SK-N-SH (cell line): ENCODE measurements at places on chromosomes 5 and 9. TPM values are rescaled to one million over a fixed set of nuclear protein-coding genes. Genes with fewer than 3 reads are reported as not detected.

GRCh38 chr5:76663573-76663972 is 40.4 kb upstream of the F2RL2 start:
- DNase-seq: no peak
- no peaks in the 10 kb centered on the region for H3K36me3 ChIP-seq
- H3K27ac ChIP-seq: no peak overlapping the region

DNA sequence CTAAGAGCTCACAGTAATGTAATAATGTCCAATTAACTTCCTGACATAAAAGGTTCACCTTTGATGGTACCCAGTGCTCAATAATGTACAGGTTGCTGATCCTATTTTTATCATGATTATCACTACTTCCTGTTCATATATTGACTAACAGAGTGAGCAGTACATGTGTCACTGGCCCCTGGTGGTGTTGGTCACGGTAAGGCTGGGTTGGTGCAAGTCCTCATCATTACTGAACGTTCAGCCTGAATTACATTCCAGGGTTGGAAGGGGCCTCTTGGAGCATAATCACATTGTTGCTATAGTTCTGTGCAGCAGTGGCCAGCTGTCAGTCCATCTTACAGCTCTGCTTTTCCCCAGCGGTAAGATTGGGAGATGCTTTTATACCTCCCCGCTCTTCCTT is 24.2 kb upstream of the CKMT2 start:
- no peak overlapping the region for H3K4me3 ChIP-seq
- H3K36me3 ChIP-seq: no peaks in the 10 kb centered on the region
- H3K27me3 ChIP-seq: no peaks in the 10 kb centered on the region
- DNase-seq: no peak
- H3K4me1 ChIP-seq: no peaks in the 10 kb centered on the region

GRCh38 chr5:10489810-10490426 is 48.2 kb downstream of the ROPN1L start:
- H3K27me3 ChIP-seq: no peaks in the 10 kb centered on the region
- H3K4me1 ChIP-seq: peaks cover 11% of the 10 kb centered on the region; the same call in 1 of the 2 replicates
- no peaks in the 10 kb centered on the region for H3K36me3 ChIP-seq
- no peak overlapping the region for H3K4me3 ChIP-seq

GRCh38 chr9:135131488-135131887 is 44.0 kb downstream of the OLFM1 start:
- H3K27me3 ChIP-seq: no peaks in the 10 kb centered on the region
- H3K27ac ChIP-seq: no peak overlapping the region
- no peak for DNase-seq
- no peaks in the 10 kb centered on the region for H3K36me3 ChIP-seq

DNA sequence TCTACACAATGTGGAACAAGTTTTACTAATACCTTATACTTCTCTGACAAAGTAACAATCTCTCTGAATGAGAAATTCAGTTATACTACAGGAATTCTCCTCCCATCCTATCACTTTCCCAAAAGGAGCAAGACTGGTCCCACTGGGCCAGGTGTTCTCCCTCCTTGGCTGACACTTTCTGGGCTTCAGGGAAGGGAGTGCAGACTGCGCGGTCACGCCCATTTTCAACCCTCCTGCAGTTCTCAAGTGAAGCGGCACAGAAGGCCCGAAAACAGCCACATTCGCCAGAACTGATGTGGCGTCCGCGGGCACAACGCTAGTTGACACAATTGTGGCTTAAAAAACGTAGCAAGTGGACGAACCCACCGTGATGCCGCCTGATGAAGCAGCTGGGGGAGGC is 603 bp downstream of the SAXO1 start:
- DNase-seq: no peak
- H3K4me3 ChIP-seq: no peak overlapping the region
- no peak overlapping the region for H3K27ac ChIP-seq
- no peaks in the 10 kb centered on the region for H3K27me3 ChIP-seq
- no peaks in the 10 kb centered on the region for H3K36me3 ChIP-seq
- H3K4me1 ChIP-seq: no peaks in the 10 kb centered on the region

DNA sequence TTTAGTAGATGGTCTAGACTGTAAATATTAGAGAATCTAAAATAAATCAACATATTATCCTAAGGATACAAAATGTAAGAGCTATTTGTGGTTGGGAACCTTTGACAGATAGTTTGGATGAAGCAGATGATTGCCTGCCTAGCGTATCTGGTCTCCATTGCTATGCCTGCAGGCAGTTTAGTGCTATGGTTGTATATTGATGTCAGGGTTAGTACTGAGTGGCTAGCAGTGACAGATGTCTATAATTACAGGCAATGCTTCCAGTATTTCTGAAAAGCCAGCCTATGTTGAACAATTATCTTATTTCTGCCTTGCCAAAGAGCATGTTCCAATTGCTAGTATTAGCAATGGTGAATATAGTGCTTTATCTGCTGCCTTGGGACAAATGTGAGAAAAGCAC is 151.3 kb upstream of the TLX3 start:
- peak overlapping the region; percentile 96 for H3K27ac ChIP-seq
- DNase-seq: peak; percentile 77
- peaks cover 11% of the 10 kb centered on the region; the same call in 1 of the 2 replicates for H3K4me1 ChIP-seq
- H3K27me3 ChIP-seq: no peaks in the 10 kb centered on the region

The SV2C gene
- 0.05 and 0.13 TPM in 2 replicates for polyA plus RNA-seq

DNA sequence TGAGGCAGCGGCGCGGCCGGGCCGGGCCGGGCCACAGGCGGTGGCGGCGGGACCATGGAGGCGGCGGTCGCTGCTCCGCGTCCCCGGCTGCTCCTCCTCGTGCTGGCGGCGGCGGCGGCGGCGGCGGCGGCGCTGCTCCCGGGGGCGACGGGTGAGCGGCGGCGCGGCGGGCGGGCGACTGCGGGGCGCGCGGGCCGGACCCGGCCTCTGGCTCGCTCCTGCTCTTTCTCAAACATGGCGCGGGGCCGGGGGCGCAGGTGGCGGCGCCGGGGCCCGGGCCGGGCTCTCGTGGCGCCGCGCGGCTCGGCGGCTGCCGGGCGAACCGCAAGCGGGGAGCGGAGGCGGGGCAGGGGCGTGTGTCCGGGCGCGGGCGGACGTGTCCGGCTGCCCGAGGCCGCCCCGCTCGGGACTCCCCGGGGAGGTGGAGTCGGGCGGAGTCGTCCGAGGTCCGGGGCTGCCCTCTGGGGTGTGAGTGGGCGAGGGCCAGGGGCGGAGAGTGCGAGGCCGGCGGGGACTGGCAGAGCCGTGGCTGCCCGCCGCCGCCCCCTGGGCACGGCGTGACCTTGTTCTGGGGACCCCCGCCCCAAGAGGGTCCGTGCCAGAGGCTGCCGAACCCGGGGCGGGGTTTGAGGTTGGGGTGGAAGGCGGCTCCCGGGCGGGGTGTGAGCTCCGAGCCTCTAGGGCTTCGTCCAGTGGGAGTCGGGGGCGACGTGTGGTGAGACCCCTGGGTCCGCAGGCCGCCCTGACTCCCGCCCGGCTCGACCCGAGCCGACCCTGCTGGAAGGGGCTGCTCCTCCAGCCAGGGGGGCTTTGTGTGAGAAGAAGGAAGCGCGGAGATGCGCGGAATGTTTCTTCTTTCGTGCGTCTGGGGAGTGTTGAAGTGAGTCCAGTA is 485 bp downstream of the TGFBR1 start:
- H3K4me1 ChIP-seq: peaks cover 8% of the 10 kb centered on the region
- peak; percentile 90 for DNase-seq
- no peaks in the 10 kb centered on the region for H3K36me3 ChIP-seq
- H3K27me3 ChIP-seq: no peaks in the 10 kb centered on the region
- peak overlapping the region; percentile 87 for H3K4me3 ChIP-seq

GRCh38 chr5:150458802-150459557 is 9.4 kb upstream of the RPS14 start:
- peak; percentile 93 for DNase-seq
- H3K4me3 ChIP-seq: no peak overlapping the region; the same call in 1 of the 2 replicates
- H3K4me1 ChIP-seq: peaks cover 8% of the 10 kb centered on the region; the same call in 1 of the 2 replicates
- no peaks in the 10 kb centered on the region for H3K36me3 ChIP-seq
- H3K27me3 ChIP-seq: no peaks in the 10 kb centered on the region
- H3K27ac ChIP-seq: no peak overlapping the region

- H3K4me3 ChIP-seq: no peak overlapping the region
- H3K36me3 ChIP-seq: no peaks in the 10 kb centered on the region
- peaks cover 6% of the 10 kb centered on the region; the same call in 1 of the 2 replicates for H3K27me3 ChIP-seq
- no peak overlapping the region for H3K27ac ChIP-seq
- no peaks in the 10 kb centered on the region for H3K4me1 ChIP-seq
Observed at GRCh38 chr5:130400091-130400490, 495.8 kb downstream of the CHSY3 start.

GRCh38 chr5:1027631-1028441 is 19.2 kb downstream of the NKD2 start:
- peak; percentile 30 for DNase-seq
- H3K27me3 ChIP-seq: no peaks in the 10 kb centered on the region
- no peak overlapping the region for H3K4me3 ChIP-seq
- H3K36me3 ChIP-seq: no peaks in the 10 kb centered on the region
- no peak overlapping the region for H3K27ac ChIP-seq
- no peaks in the 10 kb centered on the region for H3K4me1 ChIP-seq

The PDE6A gene
- 0.05 and 0.06 TPM in 2 replicates for polyA plus RNA-seq

GRCh38 chr9:105957830-105958229 is 263.5 kb downstream of the TMEM38B start:
- no peak overlapping the region for H3K27ac ChIP-seq
- no peaks in the 10 kb centered on the region for H3K4me1 ChIP-seq
- no peak overlapping the region for H3K4me3 ChIP-seq
- no peaks in the 10 kb centered on the region for H3K36me3 ChIP-seq
- no peaks in the 10 kb centered on the region for H3K27me3 ChIP-seq

DNA sequence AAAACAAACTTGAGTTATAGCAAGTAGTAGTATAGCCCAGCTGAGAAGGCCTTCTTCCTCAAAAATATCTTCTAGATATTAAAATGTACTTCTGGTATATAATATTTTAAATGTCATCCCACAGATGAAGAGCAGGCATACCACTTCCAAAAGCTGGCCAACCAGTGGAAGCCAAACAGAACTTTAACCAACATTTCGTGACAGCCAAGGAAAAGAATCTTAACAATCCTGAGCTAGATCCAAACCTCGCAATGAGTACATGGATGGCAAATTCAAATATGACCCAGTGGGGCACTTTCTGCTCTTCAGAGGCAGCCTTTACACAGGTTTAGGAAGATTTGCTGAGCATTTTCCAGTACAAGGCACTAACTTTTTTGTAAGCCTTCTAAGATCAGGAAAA is 91.8 kb upstream of the ACO1 start:
- no peak overlapping the region for H3K27ac ChIP-seq
- H3K27me3 ChIP-seq: no peaks in the 10 kb centered on the region

- H3K27me3 ChIP-seq: no peaks in the 10 kb centered on the region
- H3K27ac ChIP-seq: no peak overlapping the region
- H3K36me3 ChIP-seq: peaks cover 26% of the 10 kb centered on the region; the same call in 1 of the 2 replicates
Observed at GRCh38 chr5:645421-645820, 33.3 kb downstream of the CEP72 start.

GRCh38 chr5:172283020-172283861 is at the start of gene UBTD2:
TSS of gene UBTD2 (minus strand) at chr5:172283764. CDS start at chr5:172283665, 99 bp downstream.
- DNase-seq: peak; percentile 94
- H3K36me3 ChIP-seq: no peaks in the 10 kb centered on the region
- peak within 1 kb of the TSS; percentile 86 for H3K27ac ChIP-seq
- peaks cover 8% of the 10 kb centered on the region; the same call in 1 of the 2 replicates for H3K4me1 ChIP-seq
- H3K4me3 ChIP-seq: peak within 1 kb of the TSS; percentile 94

- H3K27me3 ChIP-seq: no peaks in the 10 kb centered on the region
- H3K4me1 ChIP-seq: no peaks in the 10 kb centered on the region
- H3K27ac ChIP-seq: no peak overlapping the region
- no peak overlapping the region for H3K4me3 ChIP-seq
- no peaks in the 10 kb centered on the region for H3K36me3 ChIP-seq
Observed at GRCh38 chr5:2960294-2960693, 208.8 kb upstream of the IRX2 start.

- no peak overlapping the region for H3K4me3 ChIP-seq
- no peaks in the 10 kb centered on the region; the same call in 1 of the 2 replicates for H3K4me1 ChIP-seq
- DNase-seq: no peak
- no peak overlapping the region for H3K27ac ChIP-seq
- no peaks in the 10 kb centered on the region for H3K36me3 ChIP-seq
Observed at GRCh38 chr9:5608298-5609225, 20.3 kb upstream of the RIC1 start.

DNA sequence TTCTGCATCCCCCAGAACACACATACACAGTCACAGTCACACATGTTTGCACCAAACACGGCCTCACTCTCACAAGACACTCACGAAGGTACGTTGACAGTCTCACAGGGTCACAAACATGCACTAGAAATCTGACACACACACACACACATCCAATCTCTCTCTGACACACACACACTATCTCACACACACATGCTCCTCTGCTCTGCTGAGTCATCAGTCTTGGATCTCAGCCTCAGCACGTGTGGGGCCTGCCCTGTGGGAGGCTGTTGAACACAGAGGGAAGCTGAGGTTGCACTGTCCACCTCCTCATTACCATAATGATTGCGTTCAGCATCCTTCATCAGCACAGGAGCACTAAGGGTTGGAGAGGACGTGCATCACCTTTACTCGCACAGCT is 188.8 kb downstream of the MTRR start:
- H3K27me3 ChIP-seq: no peaks in the 10 kb centered on the region; the same call in 1 of the 2 replicates
- H3K4me3 ChIP-seq: no peak overlapping the region
- no peak overlapping the region for H3K27ac ChIP-seq
- DNase-seq: no peak
- H3K36me3 ChIP-seq: no peaks in the 10 kb centered on the region

The DIRAS2 gene
- polyA plus RNA-seq: not detected in 2 replicates

The PIP5KL1 gene
- polyA plus RNA-seq: 4.0 and 6.1 TPM in 2 replicates

- peak overlapping the region; percentile 78 for H3K4me3 ChIP-seq
- no peak for DNase-seq
- no peaks in the 10 kb centered on the region; the same call in 1 of the 2 replicates for H3K4me1 ChIP-seq
Observed at GRCh38 chr9:128370367-128370751, 815 bp upstream of the URM1 start.

DNA sequence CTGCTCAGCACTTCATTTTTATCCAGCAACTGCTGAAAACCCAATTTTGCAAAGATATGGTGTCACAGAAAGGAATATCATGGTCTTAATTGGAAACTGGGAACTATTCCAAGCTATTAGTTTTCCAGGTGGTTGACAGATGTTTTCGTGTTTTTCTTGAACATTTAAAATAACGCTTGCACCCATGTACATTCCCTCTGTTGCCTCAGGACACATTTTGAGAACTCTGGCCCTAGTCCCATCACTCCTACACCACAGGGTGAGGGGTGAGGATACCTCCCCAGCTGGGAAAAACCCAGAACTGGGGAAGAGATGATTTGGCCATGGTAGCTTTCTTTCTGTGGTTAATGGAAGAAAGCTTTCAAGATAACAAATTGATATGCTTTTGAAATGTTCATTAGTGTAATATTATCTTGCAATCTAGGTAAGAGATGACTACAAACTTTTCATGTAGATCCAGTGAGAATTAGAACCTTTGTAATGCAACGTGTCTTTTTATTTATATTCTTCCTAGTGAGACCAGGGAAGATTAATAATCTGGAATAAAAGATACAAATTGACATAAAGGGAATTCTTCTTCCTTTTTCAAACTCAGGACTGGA is 627.0 kb downstream of the RAB3C start:
- H3K27ac ChIP-seq: no peak overlapping the region
- H3K27me3 ChIP-seq: no peaks in the 10 kb centered on the region
- H3K4me1 ChIP-seq: peaks cover 19% of the 10 kb centered on the region
- H3K36me3 ChIP-seq: no peaks in the 10 kb centered on the region
